SW480 (cell line): ENCODE measurements at places on chromosomes 12 and 14.

DNA sequence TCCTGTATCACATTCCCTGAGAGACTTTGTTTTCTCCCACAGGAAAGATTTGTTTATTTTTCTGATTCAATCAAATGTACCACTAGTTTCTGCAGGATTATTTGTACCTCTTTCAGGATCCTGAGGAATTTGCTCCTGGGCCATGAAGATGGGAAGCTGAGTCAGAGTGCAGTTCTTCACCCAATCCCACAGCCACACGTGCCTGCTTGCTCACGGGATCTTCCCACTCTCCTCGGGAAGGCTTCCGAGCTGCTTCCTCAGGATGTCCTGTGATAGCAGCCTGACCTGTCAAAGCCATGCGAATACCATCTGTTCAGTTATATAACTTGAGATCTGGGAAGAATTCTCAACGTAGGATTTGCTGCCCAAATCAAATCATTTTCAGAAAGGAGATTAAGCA, 41.8 kb upstream of the HIF1A start:
- no peak for DNase-seq

- DNase-seq, result no peak
Observed at GRCh38 chr12:11943919-11944700, 126.6 kb upstream of the BCL2L14 start.

DNA sequence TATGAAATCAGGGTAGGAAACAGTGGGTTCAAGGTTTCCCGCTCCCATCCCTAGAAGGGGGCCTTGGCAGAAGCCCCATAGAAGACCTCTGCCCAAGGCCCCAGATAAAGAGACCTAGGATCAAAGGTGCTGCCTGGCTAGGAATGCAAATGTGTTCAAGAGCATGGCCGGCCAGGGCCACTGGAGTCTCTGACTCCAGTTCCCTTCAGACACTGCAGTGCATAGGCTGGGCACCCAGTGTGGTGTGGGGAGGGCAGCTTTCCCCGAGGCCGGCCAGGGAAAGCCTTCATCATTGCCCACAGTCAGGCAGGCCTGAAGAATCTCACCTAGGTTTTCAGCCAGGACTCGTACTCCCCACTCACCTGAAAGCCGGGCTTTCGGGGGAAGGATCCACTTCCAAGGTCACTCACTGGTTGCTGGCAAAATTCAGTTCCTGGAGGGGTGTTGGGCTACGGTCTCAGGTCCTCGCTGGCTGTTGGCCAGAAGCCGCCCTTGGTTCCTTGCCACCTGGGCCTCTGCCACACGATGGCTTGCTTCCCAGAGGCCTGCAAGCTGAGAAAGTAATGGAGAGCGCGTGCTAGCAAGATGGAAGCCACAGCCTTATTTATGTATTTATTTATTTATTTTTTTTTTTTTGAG, 9.7 kb upstream of the PEBP1 start:
- no peak for DNase-seq

DNA sequence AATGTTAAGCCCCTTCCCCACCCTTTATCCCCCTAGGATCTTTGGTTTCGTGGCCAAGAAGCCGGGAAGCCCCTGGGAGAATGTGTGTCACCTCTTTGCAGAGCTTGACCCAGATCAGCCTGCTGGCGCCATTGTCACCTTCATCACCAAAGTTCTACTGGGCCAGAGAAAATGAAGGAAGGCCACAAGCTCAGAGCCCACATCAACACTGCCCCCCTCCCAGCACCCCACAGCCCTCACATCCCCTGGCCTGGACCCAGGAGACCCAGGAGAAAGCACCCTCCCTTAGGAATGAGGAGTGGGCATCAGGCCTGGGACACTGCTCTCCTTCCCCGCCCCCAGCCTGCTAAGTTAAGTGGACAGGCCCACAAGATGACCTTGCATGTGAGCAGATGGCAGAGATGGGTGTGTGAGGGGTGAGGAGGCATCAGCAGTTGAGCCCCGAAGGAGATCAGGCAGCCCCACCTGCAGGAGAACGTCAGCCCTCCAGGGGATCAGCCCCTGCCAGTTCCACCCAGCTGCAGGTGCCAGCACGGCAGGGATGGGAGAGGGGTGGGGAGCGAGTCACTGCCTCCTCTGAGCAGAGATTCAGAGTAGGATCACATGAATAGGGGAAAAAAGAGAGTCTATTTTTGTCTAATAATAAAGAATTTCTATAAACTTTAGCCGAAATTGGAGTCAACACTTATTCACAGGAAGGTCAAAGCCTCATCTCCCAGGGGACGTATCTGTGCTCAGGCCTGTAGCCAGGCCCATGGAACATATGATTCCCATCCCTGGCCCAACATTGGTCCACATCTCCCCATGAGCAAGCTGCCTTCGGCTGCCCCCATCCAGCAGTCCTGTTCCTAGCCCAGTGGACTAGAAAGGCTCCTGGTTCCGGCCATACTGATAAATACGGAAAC, 14.1 kb downstream of the TNS2 start:
- DNase-seq, result no peak

DNA sequence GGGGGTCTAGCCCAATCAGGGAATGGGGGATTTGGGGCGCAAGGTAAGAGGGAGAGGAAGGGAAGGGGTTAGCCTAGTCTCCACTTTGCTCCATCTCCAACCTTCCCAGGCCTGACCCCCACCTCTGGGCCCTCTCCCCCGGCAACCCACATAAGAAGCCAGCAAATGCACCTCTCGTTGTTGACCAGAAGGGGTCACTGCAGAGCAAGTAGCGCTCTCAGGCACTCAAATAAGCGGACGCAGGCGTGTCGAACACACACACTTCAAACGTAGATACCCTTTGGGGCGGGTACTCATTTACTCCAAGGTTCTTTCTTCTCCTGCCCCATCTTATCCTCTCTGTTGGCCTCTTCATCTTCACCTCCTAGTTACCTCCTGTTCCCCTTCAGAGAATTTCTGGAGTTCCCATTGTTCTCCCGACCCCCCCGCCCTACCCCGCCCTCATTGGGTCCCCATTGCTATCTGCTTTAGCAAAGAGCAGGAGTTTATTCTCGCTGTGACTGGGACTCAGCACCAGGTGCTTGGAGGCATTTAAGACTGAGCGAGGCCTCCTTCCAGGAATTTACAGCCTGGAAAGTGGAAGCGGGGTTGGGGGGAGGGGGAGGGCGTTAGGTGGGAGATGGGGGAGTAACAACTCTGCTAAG, 1.5 kb upstream of the SRRM4 start:
- DNase-seq, result peak; percentile 37

DNA sequence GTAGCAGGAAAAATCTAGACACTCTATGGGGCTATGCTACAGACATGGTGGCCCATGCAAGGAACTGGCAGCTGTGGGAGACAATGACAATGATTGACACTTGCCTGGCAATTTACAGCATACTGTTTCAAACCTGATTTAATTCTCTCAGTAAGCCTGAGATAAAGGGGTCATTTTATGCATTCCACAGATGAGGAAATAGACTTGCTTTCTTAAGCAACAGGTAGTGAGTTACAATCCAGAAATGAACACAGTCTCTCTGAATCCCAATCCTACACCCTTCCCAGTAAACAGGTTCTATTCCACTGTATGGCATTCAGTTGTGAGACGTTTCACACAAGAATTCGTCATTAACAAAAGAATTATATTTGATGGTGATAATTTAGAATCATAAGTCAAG, 15.5 kb upstream of the PCNX1 start:
- DNase-seq, result no peak

- no peak for DNase-seq
Observed at GRCh38 chr12:69329669-69330428, 18.3 kb upstream of the LYZ start.

GRCh38 chr12:19322376-19322775, 116.9 kb upstream of the AEBP2 start:
- DNase-seq, result no peak
